ENCODE measurements at places on chromosomes 3 and 15.

- DNase-seq, result no peak
Measured at GRCh38 chr3:142664819-142665218, 59.0 kb upstream of the TRPC1 start.

- no peak for DNase-seq
Measured at GRCh38 chr15:69615736-69616135, 163.1 kb downstream of the RPLP1 start.

GRCh38 chr3:148648685-148649352 lies 48.9 kb upstream of the AGTR1 start:
- DNase-seq, result no peak

GRCh38 chr3:168615493-168616020 lies 519.8 kb upstream of the GOLIM4 start:
- DNase-seq, result no peak

DNA sequence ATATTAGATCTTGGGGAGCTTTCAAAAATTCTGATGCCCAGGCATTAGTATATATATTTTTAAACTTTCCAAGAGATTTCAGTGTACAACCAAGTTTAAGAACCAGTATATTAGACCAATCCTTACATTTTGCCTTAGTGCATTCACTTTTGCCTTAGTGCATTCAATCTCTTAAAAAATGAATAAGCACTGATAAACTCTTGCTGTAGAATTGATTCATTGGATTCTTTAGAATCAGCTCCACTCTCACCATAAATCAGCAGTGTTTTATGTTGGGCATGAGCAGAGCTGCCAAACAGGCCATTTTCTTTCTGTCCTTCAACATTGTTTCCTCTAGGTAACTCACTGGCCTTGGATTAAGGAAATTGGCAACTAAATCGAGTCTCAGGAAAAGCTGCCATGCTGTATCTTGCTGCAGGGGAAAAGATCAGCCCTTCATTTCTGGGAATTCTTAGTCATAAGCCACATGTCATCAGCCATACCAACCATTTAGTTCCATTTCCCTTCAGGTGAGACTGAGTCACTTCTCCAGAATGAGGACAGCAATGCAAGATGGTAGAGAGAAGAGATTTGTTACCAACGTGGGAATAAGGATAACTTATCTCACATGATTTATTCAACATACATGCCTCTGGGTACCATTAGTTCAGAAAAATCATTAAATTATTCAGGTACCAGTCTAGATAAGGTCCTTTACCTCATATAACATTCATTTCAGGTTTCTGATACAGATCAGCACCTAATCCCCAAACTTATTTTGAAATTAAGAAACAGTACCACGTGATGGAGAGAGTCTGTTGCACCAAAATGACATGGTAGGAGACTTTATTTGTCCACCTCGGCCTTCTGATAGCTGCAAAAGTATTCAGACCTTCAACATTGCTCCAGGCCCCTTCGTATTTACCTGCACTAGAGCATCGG lies 192.5 kb downstream of the P3H2 start:
- no peak for DNase-seq

DNA sequence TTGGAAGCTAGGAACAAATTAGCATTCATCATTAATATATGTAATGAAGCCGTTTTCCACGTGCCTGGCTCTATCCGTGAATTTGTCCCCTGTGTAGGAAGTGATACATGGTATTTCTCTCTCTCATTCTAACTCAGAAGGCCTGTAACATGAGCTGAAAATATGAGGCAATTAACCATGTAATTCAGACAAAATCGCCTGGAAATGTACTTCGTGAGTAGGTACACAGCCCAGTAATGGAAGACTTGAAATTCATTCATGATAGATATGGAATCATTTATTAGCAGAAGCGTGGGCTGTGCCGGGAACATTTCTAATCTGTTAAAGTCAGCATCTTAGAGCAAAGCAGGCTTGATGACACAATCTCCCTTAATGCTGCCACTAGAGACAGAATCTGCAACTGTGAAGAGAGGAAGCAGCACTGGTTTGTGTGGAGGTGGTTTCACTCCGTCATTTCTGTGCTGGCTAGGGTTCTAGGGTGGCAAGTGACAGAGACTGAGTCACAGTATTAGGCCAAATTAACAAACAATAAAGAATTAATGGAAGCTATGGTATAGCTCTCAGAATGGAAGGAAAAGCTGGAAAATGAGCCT lies 225.0 kb upstream of the PROK2 start:
- DNase-seq, result no peak

DNA sequence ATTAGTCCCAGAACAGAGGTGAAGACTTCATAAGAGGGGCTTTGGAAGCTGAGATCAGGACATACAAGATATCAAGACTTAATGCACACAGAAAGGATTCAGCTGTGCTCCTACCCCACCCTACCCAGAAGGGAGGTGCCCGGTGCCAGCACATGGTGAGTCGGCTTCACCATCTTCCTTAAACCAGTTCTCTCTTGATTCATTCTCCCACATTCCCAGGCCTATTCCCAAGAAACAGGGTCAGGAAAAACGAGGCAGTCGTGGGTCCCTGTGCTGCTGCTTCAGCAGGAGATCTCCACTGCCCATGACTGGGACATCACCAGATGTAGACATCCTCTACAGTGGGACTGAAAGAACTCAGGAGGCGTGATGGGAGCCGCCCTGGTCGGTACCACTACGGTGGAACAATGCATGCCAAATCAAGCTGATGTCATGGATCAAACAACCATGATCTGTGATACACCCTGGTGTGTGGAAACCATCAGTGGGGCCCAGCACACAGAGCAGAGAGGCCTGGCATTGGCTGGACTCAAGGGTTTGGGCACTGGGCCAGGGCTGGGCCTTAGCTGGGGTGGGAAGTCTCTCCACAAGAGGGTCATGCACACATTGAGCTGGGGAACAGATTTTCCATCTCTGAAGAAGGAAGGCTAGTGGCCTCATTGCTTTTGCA lies 41.9 kb downstream of the CCDC12 start:
- no peak for DNase-seq

DNA sequence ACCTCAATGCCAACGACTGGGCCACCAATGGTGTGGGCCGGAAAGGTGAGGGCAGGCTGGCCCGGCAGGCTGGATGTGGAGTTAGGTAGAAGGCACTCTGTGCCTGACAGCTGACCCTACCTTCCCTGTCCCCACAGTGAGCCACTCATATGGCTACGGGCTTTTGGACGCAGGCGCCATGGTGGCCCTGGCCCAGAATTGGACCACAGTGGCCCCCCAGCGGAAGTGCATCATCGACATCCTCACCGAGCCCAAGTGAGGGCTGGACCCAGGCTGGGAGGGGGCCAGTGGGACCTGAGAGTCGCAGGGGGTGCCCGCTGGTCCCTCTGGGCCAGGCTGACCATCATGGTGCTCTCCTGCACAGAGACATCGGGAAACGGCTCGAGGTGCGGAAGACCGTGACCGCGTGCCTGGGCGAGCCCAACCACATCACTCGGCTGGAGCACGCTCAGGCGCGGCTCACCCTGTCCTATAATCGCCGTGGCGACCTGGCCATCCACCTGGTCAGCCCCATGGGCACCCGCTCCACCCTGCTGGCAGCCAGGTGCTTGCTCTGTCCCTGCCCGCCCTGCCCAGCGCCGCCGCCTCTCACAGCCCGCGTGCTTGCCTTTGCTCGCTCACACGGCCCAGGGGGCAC lies 4.5 kb upstream of the FES start:
- DNase-seq, result no peak

DNA sequence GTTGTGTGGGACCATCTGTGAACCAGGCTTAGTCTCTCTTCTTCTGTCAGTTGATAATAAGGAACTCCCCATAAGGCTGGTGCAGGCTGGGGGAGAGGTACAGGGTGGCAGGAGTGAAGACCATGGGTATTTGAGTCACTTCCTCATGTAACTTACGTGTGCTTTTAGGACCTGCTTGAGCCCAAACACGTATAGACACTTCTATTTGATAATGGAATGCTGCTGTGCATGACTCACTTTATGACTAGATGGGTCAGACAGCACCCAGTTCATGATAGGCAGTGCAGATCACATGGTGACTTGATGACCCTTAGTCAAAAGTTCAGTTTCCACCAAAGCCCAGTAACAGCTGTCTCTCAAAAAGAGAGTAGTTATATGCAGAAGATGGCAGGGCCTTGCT lies 490.9 kb downstream of the ZBBX start:
- no peak for DNase-seq

DNA sequence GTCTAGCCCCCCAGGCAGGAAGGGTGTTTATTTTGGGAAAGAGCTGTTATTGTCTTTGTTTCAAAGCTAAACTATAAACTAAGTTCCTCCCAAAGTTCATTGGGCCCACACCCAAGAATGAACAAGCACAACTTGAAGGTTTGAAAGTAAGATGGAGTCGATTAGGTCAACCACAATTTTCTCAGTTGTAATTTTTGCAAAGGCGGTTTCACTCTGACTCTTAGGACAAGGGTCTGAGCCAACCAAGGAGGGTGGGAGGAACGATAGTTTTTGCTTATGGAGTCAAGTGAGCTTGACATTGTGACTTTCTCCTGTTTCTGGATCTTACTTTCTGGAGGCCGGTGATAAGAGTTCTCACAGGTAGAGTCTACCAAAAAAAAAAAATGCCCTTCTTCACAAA lies 5.8 kb upstream of the ZNF770 start:
- no peak for DNase-seq

- no peak for DNase-seq
Measured at GRCh38 chr3:149377408-149378364, at the start of gene TM4SF1. Gene TM4SF1 (minus strand): TSS chr3:149377649. CDS start chr3:149377547, 102 bp downstream.

DNA sequence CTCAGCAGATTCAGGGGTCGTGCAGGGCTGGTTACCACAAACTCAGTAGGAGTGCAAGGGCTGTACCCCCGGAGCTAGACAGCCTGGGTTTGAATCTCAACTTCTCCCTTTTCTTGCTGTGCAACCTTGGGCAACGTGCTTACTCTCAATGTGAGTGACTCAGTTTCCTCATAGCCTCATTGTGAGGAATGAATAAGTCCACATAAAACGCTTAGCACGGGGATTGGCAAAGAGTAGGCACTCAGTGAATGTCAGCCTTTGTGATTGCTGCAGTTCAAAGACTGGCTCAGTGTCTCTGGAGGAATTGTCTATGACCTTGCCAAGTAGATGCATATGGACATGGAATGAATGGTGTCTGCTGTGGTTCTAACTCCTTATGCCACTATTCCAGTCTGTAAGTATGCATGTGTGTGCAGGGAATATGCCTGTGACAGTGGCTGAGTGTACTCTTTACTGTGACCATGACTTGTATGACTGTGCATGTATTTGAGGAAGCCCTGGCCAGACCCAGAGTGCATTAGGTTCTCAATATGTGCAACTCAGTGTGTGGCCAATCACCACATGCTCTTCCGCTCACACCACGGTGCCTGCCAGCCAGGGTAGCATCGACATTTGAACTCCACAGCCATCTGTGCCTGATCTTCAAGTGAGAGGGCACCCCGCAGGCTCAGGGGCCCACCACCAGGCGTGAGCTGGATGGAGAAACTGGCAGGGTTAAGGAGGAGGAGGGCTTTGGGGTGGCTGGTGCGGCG lies 900 bp upstream of the HYAL3 start:
- no peak for DNase-seq

- DNase-seq, result no peak
Measured at GRCh38 chr3:160099834-160100233, 111.2 kb downstream of the IL12A start.

- no peak for DNase-seq
Measured at GRCh38 chr15:80778964-80779657, at the start of gene CEMIP. Gene CEMIP (plus strand): TSS chr15:80779370. CDS start chr15:80873880, 94,510 bp downstream.

DNA sequence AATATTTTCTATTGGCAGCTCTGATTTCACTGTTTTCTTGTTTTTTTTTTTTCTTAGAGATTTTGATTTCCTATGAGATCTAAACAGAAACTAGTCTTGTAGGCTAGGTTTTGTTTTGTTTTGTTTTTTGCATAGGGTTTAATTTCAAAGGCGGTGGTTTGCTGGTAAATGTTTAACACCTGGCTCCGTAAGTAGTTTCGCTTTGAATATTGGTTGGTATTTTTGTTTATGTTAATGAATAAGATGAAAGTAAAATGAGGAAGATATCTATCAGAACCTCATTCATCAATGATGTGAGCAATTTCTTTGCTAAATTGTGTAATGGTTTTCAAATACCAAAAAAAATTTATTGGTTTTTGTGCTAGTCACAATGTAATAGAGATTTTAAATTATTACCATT lies 39.7 kb upstream of the TM4SF1 start:
- DNase-seq, result no peak

DNA sequence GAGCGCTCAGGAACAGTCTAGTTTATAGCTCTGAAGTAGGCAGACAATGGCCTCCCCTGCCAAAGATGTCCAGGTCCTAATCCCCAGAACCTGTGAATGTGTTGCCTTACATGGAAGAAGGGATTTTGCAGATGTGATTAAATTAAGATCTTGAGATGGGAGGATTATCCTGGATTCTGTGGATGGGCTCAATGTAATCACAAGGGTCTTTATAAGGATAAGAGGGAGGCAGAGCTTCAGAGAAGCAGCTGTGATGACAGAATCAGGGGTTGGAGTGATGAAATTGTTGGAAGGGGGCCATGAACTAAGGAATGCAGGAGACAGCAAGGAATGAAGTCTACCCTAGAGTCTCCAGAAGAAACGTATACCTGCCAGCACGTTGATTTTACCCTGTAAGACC lies 14.0 kb upstream of the GK5 start:
- no peak for DNase-seq

DNA sequence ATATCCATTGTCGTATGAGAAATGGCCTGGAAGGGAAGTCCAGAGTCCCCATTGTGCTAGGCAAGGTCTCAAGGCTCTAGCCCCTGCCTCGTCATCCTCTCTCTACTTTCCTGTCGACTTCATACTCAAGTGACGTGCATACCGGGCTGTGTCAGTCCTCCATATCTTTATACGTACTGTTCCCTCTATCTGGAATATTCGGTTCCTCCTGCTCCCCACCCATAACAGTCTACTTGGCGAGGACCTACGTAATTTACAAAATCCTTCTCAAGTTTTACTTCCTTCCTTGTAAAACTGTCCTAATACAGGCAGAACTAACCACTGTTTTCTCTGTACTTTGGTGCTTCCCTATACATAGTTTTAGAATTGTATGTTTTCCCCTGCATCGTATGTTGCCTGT lies 2.2 kb upstream of the ALPK3 start:
- DNase-seq, result no peak

GRCh38 chr3:66856533-66856932 lies 141.6 kb upstream of the KBTBD8 start:
- DNase-seq, result no peak

DNA sequence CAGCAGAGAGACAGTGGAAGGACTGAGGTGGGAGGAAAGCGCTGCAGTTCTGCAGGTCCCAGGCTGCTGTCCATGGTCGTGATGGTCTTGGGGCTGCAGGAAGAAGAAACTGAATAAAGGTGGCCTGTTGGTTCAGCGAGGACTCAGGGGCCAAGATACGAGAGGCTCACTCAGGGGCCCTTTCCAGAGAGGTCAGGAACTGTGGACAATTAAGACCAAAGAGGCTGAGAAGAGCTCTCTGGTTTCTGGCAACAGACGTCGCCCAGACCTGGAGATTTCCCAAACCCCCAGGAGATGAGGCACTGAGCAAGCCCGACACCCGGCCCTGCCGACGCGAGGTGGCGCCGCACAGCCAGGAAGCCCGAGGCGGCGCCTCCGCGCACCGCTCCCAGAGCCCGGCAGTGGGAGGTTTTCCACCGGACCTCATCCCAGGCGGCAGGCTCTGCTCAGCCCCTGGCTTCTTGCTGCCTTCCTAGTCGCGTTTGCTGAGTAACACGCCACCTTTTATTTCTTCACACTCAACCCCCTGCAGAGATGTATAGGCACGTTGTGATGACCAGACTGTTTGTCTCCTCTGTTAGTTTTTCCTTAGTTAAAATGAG lies 56.4 kb upstream of the ARRDC4 start:
- DNase-seq, result no peak
